ENCODE measurements at places on chromosomes 12 and 14.

DNA sequence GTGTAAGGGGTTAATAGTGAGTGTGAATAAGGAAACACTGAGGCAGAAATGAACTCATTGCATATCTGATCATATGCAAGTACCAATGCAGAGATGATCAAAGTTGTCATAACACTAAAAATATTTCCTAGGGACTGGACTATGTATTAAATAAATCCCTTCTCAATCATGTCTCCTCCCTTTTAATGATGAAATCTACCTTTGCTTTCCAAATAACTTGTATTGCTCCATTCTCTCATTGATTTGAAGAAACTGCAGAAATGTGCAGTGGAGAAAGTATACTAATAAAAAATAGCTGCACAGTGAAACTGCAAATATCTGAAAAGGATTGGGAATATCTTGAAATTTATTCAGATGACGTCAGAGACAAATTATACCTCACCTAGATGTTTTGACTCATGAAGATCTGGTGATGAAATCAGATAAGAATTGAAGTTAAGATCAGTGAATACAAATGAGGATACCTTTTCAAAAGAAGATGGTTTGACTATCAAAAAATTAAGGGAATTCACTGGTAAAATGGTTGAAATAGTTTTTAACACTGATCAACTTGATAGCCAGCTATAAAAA is 1264.9 kb upstream of the USP15 start:
- DNase-seq: no peak

DNA sequence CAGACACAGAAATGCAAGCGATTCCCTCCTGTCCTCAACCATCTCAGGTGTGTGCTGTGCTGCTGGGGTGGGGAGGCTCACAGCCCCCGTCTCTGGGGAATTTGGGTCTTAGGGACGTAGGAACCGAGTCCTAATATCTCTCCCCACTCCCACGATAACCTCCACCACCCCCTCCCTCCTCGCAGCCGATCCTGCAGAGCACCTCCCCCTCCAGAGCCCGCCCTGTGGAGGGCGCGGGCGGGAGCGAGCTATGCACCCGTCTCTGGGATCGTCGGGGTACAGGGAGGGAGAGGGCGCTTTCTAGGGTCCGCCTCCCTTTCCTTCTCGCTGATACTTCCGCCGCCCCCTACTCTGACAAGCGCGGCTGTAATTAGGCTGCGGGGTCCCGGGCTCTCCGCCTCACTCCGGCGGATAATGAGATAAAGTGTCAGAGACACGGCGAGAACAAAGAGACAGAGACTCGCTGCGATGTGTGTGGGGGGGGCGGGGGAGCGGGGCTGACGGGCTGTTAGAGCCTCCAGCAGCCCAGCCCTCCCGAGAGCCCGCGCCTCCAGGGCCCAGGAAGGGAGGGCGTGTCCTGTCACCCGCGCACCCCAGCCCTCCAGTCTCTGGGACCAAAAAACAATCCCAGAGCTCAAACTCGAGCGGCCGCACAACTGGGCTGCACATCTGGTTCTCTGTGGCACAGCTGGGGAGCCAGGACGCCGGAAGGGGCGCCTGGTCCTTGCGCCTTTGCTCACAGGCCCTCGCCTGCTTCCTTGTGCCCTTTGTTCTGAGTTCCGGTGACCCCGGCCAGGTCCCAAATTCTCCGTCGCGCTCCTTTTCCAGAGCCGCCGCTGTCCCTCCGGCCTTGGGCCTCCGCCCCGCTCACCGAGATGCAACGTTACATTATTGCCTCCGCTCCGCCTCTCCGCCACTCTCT is 8.7 kb downstream of the SHMT2 start:
- no peak for DNase-seq

GRCh38 chr12:100752841-100753240 is 41.7 kb upstream of the ANO4 start:
- no peak for DNase-seq

GRCh38 chr14:67837011-67837624 is 17.5 kb downstream of the RAD51B start:
- peak; percentile 69 for DNase-seq

DNA sequence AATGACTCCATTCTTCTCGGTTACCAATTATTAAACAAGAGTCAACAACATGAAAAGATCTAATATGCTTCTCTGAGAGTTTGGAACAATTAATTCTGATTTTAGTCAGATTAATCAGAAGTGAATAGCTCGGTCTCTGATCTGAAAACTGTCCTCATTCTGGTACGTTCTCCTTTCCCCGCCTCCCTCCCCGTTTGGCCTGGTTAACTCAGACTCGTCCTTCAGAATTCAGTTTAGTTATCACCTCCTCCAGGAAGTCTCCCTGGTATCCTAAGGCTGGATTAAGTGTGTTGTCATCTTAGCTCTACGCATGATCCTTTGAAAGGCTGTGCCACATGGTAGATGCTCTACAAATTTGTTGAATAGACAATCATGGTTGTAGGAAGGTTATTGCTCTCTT is 22.2 kb downstream of the MAP4K5 start:
- DNase-seq: no peak

DNA sequence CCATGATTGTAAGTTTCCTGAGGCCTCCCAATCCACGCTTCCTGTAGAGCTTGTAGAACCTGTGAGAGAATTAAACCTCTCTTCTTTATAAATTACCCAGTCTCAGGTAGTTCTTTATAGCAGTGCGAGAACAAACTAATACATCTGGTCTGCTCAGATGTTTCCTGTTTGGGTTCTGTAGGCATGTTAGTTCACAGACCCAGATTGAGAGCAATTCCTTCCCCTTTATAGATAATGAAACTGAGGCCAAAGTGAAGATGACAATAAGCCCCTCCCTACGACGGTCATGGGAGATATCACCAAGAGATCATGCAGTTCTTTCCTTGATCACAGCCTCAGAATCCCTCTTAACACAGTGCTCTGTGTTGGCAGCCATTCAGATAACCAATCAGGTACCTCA is 76.5 kb upstream of the CLMN start:
- DNase-seq: no peak

- no peak for DNase-seq
Observed at GRCh38 chr14:93067088-93067487, 48.6 kb downstream of the ITPK1 start.

DNA sequence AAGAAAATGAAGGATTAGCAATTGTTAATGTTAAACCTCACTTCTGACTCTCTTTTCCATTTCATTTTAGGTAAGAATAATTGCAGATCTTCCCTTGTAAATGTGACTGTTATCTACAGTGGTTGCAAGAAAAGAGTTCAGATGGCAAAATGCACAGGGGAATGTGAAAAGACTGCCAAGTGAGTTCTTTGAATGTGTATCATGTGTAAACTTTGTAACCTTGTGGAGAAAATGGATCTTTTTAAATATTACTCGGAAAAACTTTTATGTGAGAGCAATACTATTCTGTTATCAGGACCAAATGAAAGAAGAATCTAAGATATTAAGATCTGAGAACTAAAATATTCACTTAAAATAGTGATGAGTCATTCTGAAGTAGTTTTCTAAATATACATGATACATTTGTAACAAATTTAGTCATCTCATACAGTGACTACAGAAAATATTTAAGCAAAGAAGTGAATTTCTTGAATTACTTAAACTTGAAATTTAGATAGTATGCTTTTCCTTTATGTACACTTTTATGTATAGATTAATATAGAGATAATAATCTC is 122.5 kb upstream of the CNTN1 start:
- no peak for DNase-seq

GRCh38 chr12:92759634-92760268 is 57.0 kb downstream of the PLEKHG7 start:
- DNase-seq: no peak

GRCh38 chr12:53602176-53602864 is 23.9 kb downstream of the ATF7 start:
- DNase-seq: no peak

DNA sequence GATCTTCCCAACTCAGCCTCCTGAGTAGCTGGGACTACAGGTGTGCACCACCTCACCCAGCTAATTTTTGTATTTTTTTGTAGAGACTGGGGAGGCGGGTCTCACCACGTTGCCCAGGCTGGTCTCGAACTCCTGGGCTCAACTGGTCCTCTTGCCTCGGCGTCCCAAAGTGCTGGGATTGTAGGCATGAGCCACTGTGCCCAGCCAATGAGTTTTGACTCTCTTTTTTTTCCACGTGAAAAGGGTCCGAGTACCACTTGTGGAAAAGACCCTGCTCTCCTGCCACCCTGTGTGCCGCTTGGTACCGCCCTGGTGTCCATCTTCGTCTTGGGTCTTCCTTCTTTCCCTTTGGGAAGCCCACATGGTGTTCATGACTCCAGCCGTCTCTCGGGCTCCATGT is 17.6 kb downstream of the TEDC1 start:
- DNase-seq: no peak

DNA sequence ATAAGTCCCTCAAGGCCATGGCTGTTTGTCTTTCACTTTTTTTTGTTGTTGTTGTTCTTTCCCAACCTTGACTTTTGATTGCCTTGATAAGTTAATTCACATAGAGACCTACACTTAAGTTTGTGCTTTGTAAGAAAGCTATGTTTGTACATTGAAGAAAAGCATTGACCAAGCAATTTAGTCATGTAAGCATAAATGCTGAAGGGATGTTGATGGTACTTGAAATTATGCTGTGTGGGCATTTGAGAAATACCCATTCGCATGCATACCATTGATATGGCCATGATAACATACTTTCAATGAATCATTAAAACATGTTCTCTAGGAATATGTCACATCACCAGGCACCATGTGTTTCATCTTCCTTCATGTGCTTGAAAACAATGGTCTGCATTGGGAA is 803.7 kb upstream of the TMEM132C start:
- no peak for DNase-seq

DNA sequence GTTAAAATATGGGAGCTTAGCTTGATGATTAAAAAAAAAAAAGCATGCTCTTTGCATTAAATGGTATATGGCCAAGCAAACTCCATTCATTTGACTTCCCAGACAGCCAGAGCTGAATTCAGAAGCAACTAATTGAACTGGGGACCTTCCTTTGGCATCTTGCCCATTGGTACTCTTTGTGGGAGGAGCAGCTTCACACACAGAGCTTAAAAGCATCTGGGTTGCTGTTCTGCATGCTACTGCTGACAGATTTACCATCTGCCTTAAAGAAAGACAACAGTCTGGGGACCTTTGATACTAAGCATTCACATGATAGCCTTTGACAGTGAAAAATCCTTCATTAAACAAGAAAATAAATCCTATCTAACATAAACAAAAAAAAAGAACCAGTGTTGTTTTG is 977.9 kb downstream of the TMTC2 start:
- DNase-seq: no peak

- no peak for DNase-seq
Observed at GRCh38 chr14:101071493-101071906, 168.0 kb upstream of the RTL1 start.
